Activated CD4-positive, alpha-beta T cell treated with anti-CD3 and anti-CD28 coated beads for 1 hour (primary cell): ENCODE measurements at places on chromosomes 1 and 21.

GRCh38 chr1:162697140-162697895, 65.1 kb downstream of the DDR2 start:
- no peak for DNase-seq

GRCh38 chr1:207430602-207431001, 23.5 kb upstream of the CR2 start:
- DNase-seq = no peak

GRCh38 chr1:71093938-71094337, 13.1 kb upstream of the ZRANB2 start:
- no peak for DNase-seq

DNA sequence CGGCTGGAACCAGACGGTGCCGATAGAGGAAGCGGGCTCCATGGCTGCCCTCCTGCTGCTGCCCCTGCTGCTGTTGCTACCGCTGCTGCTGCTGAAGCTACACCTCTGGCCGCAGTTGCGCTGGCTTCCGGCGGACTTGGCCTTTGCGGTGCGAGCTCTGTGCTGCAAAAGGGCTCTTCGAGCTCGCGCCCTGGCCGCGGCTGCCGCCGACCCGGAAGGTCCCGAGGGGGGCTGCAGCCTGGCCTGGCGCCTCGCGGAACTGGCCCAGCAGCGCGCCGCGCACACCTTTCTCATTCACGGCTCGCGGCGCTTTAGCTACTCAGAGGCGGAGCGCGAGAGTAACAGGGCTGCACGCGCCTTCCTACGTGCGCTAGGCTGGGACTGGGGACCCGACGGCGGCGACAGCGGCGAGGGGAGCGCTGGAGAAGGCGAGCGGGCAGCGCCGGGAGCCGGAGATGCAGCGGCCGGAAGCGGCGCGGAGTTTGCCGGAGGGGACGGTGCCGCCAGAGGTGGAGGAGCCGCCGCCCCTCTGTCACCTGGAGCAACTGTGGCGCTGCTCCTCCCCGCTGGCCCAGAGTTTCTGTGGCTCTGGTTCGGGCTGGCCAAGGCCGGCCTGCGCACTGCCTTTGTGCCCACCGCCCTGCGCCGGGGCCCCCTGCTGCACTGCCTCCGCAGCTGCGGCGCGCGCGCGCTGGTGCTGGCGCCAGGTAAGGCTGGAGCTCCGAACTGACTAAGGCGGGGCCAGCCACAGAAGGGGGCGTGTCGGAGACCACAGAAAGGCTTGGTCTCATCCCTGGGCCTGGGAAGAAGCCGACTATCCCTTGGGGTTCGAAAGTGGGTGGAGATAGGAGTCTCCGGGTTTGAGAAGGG, 486 bp downstream of the SLC27A3 start:
- DNase-seq = peak; percentile 46

GRCh38 chr1:53614231-53615021, 124.5 kb downstream of the GLIS1 start:
- no peak for DNase-seq
